ENCODE measurements at places on chromosomes 11 and 22.

GRCh38 chr11:15918674-15919073, 437.7 kb downstream of the SOX6 start:
- DNase-seq: no peak

DNA sequence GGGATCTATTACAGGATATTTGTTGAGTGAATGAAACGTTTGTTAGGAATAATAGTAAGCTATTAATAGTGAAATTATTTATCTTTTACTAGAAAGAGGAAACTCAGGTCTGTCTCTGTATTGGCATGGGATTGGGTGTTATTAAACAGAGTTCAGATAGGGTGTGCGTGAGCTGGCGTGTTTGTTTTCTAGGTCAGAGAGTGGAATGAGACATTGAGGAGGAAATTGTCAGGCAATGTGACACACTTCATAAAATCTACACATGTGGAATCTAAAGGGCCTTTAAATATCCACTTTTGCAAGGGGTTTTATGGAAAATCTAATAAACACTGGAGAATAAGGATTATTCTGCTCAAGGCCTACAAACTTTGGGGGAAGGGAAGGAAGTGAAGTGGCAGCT, 552.9 kb downstream of the NTM start:
- DNase-seq: no peak

GRCh38 chr11:78256962-78257361, 68.2 kb downstream of the USP35 start:
- no peak for DNase-seq

DNA sequence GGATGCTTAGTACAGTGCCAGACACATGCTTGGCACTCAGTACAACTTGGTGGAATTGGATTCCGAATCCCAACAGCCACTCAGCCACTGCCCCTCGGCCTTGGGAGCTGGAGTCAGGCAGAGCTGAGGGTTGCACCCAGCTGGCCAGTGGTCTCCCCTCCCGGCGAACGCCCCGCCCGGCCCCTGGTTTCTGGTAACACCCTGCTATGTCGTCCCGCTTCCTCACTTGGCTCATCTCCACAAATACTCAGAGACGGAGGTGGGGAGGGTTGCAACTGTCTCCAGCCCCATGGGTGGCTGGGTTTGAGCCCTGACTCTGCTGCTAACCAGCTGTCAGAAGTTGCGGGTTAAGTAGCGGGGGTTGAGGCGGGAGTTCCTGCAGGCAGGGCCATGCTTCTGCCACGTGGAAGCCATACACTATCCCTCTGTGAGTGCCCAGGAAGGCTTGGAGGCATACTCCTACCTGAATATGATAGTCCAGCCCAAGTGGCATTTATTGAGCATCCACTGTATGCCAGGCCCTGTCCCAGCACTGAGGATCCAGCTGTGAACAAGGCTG, 67.1 kb downstream of the GRIK4 start:
- DNase-seq: no peak

DNA sequence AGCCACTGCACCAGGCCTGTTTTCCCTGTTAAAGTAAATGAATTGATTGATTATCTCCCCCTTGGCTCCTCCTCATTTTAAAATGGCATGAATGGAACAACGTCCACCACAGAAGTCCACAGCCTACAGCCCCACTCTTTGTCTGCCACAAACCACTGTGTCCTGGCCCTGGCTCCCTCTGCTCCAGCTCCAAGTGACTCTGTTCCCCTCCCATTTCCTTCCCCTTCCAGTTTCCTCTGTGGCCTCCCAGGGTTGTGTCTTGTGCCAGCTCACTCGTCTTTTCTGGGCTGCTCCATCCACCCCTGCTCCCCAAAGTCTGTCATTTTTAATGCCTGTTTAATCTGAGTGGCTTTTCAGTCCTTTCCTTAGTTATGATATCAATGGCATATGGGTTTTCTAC, 52.4 kb upstream of the CD5 start:
- no peak for DNase-seq

DNA sequence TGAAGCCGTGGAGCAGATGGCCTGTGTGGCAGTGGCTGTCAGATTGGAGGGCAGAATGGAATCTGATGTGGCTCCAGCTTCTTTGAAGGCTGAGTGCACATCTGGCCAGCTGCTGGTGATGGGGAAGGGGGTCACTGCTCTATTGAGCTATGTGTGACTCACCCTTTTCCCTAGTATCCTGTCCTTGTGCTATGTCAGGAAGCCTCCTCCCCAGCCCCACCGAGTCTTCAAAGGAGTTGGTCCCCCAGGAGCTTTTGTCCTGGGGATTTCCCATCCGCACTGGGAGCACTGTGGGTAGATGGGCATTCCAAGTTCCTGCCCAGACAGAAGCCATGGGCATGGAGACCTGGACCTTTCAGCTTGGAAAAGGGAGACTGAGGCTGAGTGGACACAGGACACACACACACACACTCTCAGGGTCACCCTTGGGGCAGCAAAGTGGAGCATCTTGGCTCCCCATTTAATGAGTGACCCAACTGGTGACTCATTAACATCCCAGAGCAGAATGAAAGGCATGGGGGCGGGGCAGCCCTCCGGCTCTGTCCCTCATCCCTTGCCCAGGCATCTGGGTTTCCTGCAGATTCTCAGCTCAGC, 3.3 kb downstream of the SERPINH1 start:
- DNase-seq: no peak

DNA sequence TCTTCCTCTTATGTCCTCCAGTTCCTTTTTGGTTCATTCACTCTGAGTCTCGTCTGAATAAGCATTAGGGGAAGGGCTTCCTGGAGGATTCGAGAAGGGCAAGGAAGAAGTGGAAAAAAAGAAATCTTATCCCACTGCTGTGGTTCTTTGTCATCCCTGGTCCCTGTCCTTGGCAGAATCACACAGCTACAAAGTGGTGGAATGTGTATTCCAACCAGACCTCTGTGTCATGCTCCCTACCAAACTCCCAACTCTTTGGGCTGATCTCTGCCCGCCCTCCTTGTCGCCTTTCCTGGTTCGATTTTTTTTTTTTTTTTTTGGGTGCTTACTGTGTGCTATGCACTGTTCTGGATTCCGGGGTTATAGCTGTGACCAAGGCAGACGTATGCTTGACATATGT, 61.0 kb downstream of the TEAD1 start:
- DNase-seq: no peak

DNA sequence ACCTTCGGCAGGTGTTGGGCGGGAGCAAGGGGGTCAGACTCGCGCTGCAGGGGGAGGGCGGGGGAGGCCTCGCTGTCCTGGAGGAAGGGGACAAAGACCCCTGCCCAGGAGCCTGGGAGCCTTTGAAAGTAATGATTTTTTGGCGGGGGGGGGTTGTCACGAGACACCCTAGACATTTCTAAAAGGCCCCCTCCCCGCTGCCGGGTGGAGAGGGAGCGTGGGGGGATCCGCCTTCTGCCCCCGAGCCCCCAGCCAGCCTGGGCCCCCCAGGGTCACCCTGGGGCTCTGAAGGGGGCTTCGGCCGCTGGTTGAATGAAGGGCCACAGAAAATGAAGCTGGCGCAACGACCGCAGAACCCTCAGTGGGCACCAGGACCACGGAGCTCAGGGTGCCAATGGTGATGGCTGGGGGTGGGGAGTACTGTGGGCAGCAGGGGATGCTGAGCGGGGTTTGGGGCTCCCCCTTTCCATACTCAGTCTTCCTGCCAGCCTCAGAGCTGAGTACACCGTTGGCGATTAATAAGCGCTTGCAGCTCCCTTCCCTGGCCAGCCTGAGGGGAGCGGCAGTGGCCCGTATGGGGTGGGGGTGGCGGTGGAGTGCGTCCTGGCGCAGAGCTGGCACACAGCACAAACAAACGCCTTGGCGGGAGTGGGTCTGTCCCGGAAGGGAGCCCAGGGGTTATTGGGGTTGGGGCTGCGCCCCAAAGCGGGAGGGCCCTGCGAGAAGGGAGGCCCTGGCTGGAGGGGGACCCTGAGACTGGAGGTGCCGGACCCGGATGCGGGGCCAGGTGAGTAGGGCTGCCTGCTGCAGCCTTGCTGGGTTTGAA, 1.2 kb upstream of the DUSP8 start:
- DNase-seq: no peak

DNA sequence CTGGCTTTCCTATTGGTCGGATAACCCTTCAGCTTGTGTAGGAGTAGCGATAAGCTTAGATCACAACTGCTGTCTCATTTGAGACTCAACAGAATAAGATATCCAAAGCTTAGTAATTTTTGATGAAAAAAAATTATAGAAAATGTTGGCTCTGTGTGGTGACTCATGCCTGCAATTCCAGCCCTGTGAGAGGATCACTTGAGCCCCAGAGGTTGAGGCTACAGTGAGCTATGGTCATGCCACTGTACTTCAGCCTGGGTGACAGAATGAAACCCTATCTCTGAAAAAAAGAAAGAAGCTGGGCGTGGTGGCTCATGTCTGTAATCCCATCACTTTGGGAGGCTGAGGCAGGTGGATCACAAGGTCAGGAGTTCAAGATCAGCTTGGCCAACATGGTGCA, 55.6 kb upstream of the RRM1 start:
- DNase-seq: no peak

DNA sequence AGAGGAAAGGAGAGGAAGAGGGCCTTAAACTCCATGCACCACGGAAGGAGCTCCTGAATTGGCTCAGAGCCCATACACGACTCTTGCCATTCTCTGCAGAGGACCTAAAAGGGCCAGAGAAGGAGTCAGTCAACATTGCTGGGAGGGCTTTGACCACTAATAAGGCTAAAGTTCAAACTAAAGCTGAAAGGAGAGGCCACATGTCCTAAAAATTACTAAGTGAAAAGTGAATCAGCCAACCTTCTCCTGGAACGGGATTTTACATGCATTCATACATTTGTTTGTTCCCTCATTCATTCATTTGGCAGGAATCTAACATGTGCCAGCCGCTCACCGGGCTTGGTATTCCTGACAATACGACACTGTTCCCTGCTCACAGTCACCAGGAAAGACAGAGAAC, 10.5 kb downstream of the CLMP start:
- DNase-seq: no peak
